ENCODE measurements at places on chromosomes 1 and 21.

- no peak for DNase-seq
These were observed 146.7 kb downstream of the KCNT2 start for GRCh38 chr1:196461521-196461920.

DNA sequence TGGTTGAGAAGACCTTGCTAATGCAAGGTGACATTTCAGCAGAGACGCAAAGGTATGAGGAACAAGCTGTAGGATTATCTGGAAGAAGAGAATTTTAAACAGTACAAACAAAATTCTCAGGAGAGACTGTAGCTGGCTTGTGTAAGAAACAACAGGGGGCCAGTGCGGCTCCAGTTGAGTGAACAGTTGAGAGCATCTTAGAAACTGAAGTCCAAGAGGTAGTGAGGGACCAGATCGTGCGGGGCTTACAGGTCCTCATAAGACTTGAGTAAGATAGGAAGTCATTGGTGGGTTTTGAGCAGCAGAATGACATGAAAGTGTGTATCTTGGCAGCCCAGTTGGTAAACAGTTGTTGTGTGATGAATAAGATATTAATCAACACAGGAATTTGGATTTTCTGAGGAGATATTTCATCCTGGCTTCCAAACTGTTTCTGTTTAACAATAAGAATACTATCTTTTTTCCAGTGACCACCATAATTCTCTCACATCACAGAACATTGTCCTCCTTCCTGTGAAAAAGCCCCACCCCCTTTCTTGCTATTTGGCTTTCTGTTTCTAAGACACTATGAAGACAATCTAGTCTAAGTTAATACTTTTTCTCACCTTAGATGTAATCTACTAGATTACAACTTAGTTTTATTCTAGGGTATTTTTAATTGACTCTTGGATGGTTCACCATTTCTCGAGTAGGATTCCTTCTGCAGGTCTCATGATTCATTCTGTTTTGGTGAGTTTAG, 62.4 kb downstream of the SASS6 start:
- no peak for DNase-seq

DNA sequence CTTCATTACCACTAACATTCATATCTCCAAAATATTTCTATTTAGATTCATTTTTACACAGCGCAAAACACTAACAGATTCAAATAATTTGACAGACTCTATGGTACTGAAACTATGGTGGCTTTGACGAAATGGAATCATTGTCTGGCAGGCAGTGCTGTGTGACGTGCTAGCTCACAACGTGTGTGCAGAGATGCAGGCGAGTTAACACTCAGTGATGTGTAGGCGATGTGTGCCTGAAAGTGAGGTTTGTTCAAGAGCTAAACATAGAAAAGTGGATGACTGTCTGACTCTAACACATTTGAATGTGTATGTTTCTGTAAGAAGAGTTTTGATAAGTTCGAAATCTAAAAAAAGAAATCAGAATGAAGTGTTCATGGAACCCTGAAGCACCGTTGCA, 97.7 kb downstream of the RYR2 start:
- DNase-seq, result no peak

- DNase-seq, result no peak
These were observed at the start of gene CSMD2 for GRCh38 chr1:34164771-34165391. CSMD2 (minus strand) TSS chr1:34165230; CDS start chr1:34165097, 133 bp downstream.

DNA sequence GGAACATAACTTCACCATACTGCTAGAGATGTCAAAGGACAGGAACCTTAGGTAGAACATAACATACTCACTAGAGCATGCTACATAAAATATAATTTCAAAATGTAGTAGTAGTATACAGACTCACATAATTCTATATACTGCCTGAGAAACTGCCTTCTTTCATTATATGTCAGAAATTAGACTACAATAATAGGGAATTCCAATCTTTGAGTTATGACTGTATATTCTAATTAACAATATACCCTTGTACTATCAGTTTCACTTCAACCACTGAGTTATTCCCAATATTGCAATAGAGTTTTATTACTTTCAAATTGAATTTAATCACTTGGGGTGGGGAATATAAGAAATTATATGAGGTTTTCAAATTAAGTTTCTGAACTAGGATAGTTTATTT, 44.0 kb downstream of the OMA1 start:
- no peak for DNase-seq

DNA sequence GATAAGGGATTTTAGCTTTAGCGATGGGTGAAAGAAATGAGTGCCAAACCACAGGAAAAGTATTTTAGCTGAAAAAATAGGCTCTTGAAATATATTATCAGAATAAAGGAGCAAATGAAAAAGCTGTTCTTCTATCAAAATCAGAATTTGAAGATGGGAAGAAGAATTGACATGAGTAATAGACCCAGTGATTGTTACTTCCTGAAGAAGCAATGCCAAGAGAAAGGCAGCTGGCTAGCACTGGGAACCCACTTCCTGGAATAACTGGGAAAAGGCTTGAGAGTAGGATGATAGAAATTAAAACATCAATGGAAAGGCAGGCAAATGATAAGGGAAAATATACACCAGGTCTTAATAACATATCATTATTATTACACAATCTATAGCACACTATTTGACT, 29.9 kb upstream of the LYPLAL1 start:
- no peak for DNase-seq

DNA sequence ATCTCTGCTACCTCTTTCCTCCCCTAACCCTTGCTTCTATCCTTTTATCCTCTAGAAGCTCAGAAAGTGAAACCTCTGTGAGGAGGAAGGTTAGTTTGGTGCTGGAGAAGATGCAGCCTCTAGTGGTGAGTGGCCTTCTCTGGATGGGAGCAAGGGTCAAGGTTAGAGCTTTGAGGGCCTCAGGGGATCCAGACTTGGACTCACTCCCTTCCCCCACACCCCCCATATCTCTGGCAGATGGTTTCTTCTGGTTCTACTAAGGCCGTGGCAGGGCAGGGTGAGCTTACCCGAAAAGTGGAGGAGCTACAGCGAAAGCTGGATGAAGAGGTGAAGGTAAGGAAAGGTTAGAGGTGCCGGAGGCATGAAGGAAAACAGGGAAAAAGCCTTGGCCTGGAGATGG, 9.2 kb downstream of the CGN start:
- no peak for DNase-seq

- no peak for DNase-seq
These were observed 1.3 kb downstream of the JAM2 start for GRCh38 chr21:25640202-25640942.

- DNase-seq, result no peak
These were observed 84.2 kb downstream of the LACTBL1 start for GRCh38 chr1:22888320-22889075.

DNA sequence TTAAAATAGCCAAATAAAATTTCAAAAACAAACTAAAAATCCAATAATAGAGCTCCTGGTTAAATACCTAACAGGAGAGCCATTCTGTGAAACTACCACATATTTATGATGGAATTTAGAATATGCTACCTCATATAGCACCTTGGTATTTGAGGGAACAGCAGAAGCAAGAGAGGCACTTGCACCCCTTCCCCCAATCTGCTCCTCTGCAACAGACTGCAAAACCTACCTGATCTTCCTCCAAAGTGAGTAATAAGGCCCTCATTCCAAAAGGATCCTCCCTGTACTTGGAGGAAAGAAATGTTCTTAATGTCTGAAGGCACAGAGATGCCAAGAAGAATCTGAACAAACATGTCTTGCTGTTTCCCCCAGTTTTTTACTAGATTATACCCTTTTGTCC, 28.1 kb upstream of the RNPC3 start:
- no peak for DNase-seq

GRCh38 chr1:63866084-63866483, 92.3 kb downstream of the ROR1 start:
- no peak for DNase-seq

DNA sequence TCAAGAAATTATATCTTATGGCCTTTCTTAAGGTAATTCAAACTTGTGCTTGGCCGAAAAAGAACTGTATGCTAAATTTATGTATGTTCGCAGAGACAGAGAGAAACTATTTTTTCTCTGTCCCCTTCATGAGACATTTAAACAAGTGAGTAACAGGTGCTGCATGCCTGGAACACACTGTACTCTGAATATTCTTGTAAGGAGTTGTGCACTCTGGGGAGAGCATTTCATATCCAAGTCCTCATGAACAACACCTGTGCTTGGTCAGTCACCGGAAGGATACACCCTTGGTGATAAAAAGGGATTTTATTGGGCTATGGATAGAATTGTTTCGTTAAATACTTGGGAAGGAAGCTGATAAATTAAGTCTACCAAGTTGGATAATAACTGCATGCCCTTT, 220.8 kb upstream of the NRIP1 start:
- DNase-seq, result no peak

DNA sequence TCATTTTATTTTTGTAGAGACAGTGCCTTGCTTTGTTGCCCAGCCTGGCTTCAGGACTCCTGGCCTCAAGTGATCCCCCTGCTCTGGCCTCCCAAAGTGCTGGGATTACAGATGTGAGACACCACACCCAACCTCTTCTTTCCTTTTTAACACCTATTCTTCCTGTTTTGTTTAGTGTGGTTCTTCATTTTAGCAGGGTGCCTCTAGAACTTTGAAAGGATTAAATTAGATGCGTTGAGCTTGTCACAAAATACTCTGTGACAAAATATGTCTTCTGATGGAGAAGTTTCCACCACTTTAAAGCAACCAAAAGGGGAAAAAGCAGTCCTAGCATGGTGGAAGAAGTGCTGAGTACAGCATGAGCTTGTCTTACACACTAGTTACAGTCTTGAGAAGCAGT, 42.0 kb downstream of the CDC14A start:
- DNase-seq, result no peak

GRCh38 chr21:29721964-29722363, 217.8 kb downstream of the GRIK1 start:
- no peak for DNase-seq

DNA sequence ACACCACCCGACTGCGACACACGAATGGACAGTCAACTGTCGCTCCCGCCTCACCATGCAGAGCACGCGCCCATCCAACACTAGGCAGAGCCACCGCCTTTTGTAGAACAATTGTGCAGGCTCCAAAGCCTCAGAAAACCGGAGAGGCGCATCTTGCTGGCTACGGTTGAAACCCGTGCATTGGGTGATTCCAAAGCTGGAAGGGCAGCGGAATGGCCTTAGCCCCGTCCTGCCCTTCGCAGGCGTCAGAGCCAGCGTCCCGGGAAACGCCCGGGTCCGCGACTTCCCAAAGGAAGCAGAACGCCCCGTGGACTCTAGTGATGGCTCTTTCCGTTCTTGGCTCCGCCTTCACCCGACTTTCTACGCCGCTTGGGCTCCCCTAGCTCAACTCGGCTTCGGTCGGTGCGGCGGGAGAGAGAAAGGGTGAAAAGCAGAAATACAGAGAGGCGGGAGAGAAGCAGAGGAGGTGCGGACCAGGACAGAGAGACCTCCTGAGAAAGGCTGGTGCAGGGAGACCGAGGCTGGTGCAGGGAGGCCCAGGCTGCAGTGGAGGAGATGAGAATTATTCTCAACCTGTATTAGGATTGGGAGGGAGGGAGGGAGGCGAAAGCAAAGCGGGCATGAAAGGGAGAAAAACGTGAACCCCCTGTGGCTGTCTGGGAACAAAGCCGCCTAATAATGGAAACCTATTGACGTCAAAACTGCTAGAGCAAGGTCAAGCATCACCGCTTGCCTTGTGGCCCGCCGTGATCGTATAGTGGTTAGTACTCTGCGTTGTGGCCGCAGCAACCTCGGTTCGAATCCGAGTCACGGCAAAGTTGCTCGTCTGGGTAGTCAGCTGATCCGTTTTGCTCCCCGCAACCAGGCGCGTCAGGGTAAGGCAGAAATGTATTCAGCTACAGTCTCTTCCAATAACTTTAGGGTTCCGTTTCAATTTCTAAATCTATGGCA, 99.5 kb downstream of the PRKAB2 start:
- no peak for DNase-seq

DNA sequence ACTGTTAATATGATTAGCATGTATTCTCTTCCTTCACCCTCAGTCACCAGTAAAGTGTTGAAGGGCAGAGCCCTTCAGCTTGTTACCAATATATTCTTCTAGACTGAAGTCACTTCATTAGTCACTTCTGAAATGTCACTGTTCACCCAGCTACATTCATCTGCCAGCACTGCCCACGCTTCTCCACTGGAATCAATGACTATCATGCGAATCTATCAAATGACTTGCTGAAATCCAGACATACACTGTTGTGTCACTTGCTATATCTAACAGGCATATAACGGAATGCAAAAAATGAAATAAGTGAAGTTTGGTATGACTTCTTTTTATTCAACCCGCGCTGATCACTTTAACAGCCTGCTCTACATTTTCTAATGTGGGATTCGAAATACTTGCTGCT, 16.1 kb downstream of the FH start:
- no peak for DNase-seq

DNA sequence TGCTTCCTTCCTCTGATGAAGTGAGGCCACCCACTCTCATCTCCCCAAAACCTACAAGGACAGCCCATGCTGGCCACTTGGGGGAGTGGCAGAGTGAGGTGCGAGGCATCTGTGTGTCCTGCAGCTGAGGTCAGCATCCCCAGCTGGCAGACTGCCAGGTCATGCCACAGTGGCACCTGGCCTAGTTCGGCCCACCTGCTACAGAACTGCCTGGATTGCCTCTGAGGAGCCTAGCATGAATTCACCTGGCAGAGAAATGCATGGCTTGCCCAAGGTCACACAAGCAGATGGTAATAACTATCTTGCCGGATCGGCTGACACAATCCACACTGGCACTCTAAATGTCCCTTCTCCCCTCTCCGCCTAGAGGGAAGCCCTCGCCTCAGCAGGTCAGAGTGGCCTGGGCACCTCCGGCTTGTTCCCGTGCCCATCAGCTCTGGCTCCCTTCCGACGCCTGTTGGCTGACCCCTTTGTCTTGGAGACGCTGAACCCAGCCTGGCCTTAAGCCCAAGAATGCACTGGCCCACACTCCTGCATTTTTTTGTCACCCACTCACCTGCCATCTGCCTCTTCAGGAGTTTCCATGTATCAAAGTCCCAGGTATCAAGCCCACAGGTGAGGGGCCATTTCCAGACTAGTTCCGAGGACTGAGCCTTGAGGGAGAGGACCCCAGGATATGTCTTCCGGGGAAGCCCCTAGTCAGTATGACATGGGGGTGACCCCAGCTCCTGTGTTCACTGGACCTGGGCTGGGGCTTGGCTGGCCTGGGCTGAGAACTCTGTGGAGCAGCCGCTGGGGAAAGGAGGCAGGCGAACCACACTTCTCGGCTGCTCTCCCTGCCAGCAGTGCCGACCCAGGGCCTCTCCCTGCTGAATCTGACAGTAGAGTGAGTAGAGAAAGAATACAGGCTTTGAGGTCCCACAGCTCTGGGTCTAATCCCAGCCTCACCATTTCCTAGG, 21.7 kb downstream of the ECE1 start:
- no peak for DNase-seq
